ENCODE measurements at places on chromosomes 5 and 9. TPM values are rescaled to one million over a fixed set of nuclear protein-coding genes. Genes with fewer than 3 reads are reported as not detected.

- no peak overlapping the region for H3K4me3 ChIP-seq
- no peak overlapping the region for H3K27ac ChIP-seq
- no peaks in the 10 kb centered on the region for H3K36me3 ChIP-seq
- DNase-seq, result no peak
Measured at GRCh38 chr9:2722715-2723114, 5.4 kb downstream of the KCNV2 start.

- H3K36me3 ChIP-seq, result no peaks in the 10 kb centered on the region
- no peak for DNase-seq
- peaks cover 13% of the 10 kb centered on the region for H3K27me3 ChIP-seq
- no peak overlapping the region for H3K27ac ChIP-seq
- H3K4me1 ChIP-seq, result no peaks in the 10 kb centered on the region
Measured at GRCh38 chr9:135038826-135039225, 48.6 kb upstream of the OLFM1 start.

GRCh38 chr5:133582971-133583370 is 29.4 kb downstream of the FSTL4 start:
- no peaks in the 10 kb centered on the region for H3K27me3 ChIP-seq
- H3K36me3 ChIP-seq, result no peaks in the 10 kb centered on the region
- H3K4me1 ChIP-seq, result no peaks in the 10 kb centered on the region
- H3K27ac ChIP-seq, result no peak overlapping the region
- no peak for DNase-seq

GRCh38 chr9:97966493-97966892 is 16.6 kb upstream of the ANP32B start:
- no peak for DNase-seq
- no peaks in the 10 kb centered on the region for H3K27me3 ChIP-seq
- no peak overlapping the region for H3K4me3 ChIP-seq
- no peaks in the 10 kb centered on the region for H3K36me3 ChIP-seq
- H3K4me1 ChIP-seq, result peaks cover 5% of the 10 kb centered on the region

DNA sequence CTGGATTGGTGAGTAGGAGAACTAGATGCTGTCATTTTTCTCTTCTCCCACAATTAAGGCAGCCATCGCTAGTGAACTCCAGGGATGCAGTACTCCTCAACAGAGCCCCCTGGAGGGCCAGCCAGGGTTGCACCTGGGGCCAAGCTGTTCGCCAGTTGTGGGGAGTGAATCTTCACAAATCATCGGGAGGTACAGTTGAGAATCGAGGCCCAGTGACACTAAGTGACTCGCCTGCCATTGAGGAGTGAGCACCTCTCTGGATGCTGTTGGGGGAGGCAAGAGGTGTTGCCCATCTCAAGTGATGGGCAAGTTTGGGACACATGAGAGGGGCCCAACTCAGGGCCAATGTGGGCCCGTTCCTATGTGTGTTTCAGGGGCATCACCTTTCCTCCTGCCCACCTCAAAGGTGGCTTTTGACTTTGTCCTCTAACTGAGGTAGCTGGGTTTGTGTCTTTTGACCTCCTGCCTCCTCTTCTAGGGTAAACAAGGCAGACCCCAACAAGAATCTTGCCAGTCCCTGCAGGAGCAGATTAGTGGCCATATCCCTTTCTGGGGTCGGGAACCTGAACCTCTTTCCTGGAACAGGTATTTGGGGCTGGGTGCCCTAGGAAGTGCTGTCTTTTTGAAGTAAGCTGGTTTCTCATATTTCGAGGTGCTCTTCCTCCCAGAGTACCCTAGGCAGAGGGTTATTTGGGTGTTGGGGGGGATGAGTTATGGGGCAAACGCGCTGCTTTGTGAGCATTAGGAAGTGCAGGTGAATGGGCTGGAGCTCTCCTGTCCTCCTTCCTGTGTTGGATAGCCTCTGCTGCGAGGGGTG is 181.2 kb downstream of the MACROH2A1 start:
- no peak overlapping the region for H3K27ac ChIP-seq
- DNase-seq, result no peak
- no peaks in the 10 kb centered on the region for H3K36me3 ChIP-seq
- no peak overlapping the region for H3K4me3 ChIP-seq

- no peak for DNase-seq
- no peak overlapping the region for H3K27ac ChIP-seq
- no peaks in the 10 kb centered on the region for H3K36me3 ChIP-seq
- no peak overlapping the region for H3K4me3 ChIP-seq
Measured at GRCh38 chr5:39941416-39941815, 516.6 kb upstream of the DAB2 start.

- no peak for DNase-seq
- no peaks in the 10 kb centered on the region for H3K27me3 ChIP-seq
- no peaks in the 10 kb centered on the region for H3K4me1 ChIP-seq
- H3K36me3 ChIP-seq, result no peaks in the 10 kb centered on the region
- H3K4me3 ChIP-seq, result no peak overlapping the region
Measured at GRCh38 chr9:137982200-137982599, 104.6 kb downstream of the CACNA1B start.

- no peaks in the 10 kb centered on the region for H3K4me1 ChIP-seq
- no peak overlapping the region for H3K27ac ChIP-seq
- no peak overlapping the region for H3K4me3 ChIP-seq
- H3K36me3 ChIP-seq, result no peaks in the 10 kb centered on the region
Measured at GRCh38 chr9:123481209-123481865, 125.3 kb downstream of the CRB2 start.

DNA sequence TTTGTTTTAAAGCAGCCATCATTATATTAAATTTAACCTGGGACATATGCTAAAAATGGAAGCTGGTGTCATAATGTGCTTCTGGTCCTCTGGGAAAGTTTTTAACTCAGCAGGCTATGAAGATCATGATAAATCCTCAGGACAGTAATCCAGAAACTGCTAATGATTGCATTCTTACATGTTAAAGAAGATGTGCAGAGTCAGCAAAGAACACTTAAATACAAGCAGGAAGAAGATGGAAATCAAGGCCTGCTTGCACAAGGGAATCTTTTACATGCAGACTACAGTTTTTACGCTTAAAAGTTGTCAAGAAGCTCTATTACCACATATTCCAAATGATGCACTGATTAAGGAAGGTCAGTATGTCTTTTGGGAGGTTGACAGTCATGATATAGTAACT is 246.0 kb upstream of the PTPRD start:
- DNase-seq, result no peak
- H3K4me3 ChIP-seq, result no peak overlapping the region
- H3K36me3 ChIP-seq, result no peaks in the 10 kb centered on the region
- no peak overlapping the region for H3K27ac ChIP-seq

GRCh38 chr5:66207800-66208561 is 63.9 kb downstream of the SREK1 start:
- no peaks in the 10 kb centered on the region for H3K27me3 ChIP-seq
- H3K4me1 ChIP-seq, result no peaks in the 10 kb centered on the region
- H3K27ac ChIP-seq, result no peak overlapping the region
- H3K36me3 ChIP-seq, result no peaks in the 10 kb centered on the region
- no peak for DNase-seq
- H3K4me3 ChIP-seq, result no peak overlapping the region

DNA sequence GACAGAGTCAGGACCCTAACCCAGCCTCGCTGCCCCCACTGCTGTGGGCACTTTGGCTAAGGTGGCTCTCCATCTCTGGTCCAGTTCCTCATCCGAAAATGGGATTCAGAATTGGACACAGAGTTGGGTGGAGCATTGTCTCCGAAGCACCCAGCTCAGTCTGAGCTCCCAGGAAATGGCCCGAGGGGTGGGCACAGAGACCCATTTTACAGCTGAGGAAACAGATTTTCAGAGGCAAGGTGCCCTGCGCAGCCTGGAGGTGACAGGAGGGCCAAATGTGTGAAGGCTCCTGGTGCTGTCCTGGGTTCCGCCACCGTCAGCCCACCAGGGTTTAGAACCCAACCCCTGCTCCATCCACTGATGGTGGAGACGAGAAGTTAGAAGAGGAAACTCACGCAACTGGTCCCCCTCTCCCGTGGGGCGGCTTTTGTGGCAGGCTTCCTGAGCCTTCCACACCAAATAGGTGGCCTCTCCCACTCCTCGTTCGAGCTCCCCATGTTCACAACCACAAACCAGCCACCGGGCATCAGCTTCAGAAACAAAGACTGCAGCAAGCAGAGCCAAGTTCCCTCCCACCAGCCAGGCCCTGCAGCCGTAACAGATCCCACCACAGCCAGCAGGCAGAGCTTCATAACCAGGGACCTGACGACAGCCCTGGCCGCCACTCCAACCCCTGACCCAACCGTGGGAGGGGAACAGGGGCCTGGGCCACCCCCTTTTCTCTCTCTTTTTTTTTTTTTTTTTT is 90.9 kb upstream of the LMX1B start:
- no peak overlapping the region for H3K4me3 ChIP-seq
- no peak for DNase-seq
- H3K27ac ChIP-seq, result no peak overlapping the region
- peaks cover 5% of the 10 kb centered on the region for H3K27me3 ChIP-seq

The PDCD1LG2 gene
- 0.40 TPM for total RNA-seq

The ARHGEF39 gene
- total RNA-seq, result 0.33 TPM

The SPINK13 gene
- total RNA-seq, result not detected

Data from T-cell (primary cell).